ENCODE measurements at places on chromosomes 4 and X.

DNA sequence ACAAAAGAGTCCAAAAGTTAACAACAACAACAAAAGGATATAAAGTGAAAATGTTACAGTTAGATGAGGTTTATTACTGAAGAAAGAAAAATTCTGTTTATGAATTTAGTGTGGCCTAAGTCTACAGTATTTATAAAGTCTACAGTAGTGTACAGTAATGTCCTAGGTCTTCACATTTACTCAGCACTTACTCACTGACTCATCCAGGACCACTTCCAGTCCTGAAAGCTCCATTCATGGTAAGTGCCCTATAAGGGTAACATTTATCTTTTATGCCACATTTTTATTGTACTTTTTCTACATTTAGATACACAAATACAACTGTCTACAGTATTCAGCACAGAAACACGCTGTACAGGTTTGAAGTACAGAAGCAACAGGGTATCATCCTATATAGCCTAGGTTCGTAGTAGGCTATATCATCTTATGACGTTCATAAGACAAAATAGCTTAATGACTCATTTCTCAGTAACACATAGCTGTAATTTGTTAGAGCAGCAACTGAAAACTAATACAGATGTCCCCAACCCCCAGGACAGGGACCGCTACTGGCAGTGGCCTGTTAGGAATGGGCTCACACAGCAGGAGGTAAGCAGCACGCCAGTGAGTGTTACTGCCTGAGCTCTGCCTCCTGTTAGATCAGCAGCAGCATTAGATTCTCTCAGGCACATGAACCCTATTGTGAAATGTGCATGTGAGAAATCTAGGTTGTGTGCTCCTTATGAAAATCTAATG lies 61.3 kb downstream of the CENPC start:
- peaks cover 73% of the 10 kb centered on the region for H3K36me3 ChIP-seq

DNA sequence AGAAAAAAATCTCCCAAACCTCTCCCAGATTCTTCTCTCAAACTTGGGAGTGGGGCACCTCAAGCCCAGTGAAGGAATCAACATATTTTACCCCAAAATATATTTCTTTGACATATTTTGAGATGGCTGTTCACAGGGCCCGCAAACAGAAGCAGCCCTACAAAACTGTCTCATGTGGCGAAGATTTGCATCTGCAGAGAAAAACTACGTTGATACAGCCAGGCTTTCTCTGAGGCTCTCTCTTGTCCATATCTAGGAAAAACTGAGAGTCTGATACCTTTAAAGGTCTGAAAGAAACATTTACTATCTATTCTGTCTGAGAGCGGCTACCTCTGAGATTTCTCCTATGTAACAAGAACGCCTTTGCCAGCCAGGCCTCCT lies 23.3 kb upstream of the TMSB4X start:
- peak overlapping the region; percentile 97 for H3K27ac ChIP-seq
- no peak for ATAC-seq
- H3K36me3 ChIP-seq: no peaks in the 10 kb centered on the region
- H3K4me3 ChIP-seq: peak overlapping the region; percentile 30
- peaks cover 81% of the 10 kb centered on the region for H3K4me1 ChIP-seq
- no peaks in the 10 kb centered on the region for H3K27me3 ChIP-seq

- no peaks in the 10 kb centered on the region for H3K27me3 ChIP-seq
- no peak overlapping the region for H3K4me3 ChIP-seq
- H3K36me3 ChIP-seq: peaks cover 7% of the 10 kb centered on the region
- H3K27ac ChIP-seq: no peak overlapping the region
- no peak for ATAC-seq
- H3K4me1 ChIP-seq: peaks cover 6% of the 10 kb centered on the region
Measured at GRCh38 chr4:53191997-53192396, 173.9 kb downstream of the SCFD2 start.

GRCh38 chrX:48471504-48471903 lies 1.4 kb upstream of the SLC38A5 start:
- H3K36me3 ChIP-seq: peaks cover 7% of the 10 kb centered on the region
- ATAC-seq: no peak
- no peaks in the 10 kb centered on the region for H3K27me3 ChIP-seq

DNA sequence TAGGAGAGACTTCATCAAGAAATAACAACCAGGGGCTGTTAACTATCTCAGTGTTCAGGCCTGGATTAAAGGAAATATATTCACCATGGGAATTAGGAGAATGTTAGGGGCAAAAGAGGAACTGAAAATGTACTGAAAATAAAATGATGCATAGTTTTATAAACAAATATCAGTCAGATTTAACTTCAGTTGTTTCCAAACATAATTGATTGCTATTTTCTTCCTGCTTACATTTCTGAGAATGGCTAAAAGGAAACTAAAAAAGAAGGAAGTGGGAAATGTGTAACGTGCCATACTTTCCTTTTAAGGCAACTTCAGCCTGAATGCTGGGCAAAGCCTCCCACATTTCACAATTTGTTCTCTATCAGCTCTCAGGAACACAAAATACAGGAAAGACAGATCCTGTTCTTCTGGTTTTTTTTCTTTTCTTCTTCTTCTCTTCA lies 178.1 kb downstream of the MAML3 start:
- ATAC-seq: no peak
- no peak overlapping the region for H3K4me3 ChIP-seq
- peaks cover 31% of the 10 kb centered on the region for H3K4me1 ChIP-seq
- H3K27ac ChIP-seq: peak overlapping the region; percentile 1

- H3K27ac ChIP-seq: no peak overlapping the region
- H3K4me3 ChIP-seq: no peak overlapping the region
- no peak for ATAC-seq
- no peaks in the 10 kb centered on the region for H3K36me3 ChIP-seq
- H3K27me3 ChIP-seq: no peaks in the 10 kb centered on the region
Measured at GRCh38 chrX:14266705-14267104, 237.0 kb upstream of the GEMIN8 start.

GRCh38 chr4:5857199-5857598 lies 35.7 kb downstream of the CRMP1 start:
- no peaks in the 10 kb centered on the region for H3K4me1 ChIP-seq
- no peak overlapping the region for H3K4me3 ChIP-seq
- no peaks in the 10 kb centered on the region for H3K27me3 ChIP-seq

DNA sequence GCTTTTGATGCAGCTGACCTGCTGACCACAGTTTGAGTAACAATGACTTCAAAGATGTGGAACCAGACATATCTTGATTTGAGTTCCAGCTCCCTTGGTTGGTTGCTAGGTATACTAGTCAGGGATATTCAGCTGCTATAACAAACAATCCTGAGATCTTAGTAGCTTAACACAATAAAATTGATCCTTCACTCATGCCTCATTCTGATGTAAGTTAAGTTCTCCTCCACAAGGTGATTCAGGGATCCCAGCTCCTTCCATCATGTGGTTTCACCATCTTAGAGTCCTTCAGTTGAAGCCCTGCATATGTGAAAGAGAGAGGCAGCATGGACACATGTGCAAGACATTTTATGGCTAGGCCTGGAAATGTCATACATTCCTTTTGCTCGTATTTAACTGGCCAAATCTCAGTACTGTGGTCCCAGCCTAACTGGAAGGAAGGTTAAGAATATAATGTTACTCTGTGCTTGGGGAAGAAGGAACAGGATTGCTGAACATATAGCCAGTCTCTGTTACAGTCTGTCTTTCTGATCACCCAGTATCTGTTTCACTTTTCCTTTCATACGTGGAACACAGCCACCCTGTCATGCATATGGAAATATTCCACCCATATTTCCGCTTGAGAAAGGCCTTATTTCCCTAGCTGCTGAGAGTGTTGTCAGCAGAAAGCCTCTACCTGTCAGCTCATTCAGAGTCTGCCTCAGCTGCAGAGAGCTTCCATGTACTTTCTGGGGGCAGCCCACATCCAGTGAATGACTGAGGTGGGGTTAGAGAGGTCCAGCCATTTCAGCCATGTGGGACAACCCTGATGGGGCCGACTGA lies 7.1 kb downstream of the SMIM9 start:
- H3K4me1 ChIP-seq: peaks cover 32% of the 10 kb centered on the region
- peak; percentile 84 for ATAC-seq
- H3K4me3 ChIP-seq: peak overlapping the region; percentile 26
- H3K27me3 ChIP-seq: no peaks in the 10 kb centered on the region

GRCh38 chr4:100907465-100908454 lies 389.9 kb upstream of the EMCN start:
- H3K27me3 ChIP-seq: no peaks in the 10 kb centered on the region
- no peaks in the 10 kb centered on the region for H3K36me3 ChIP-seq
- H3K4me3 ChIP-seq: no peak overlapping the region
- no peak for ATAC-seq
- H3K27ac ChIP-seq: no peak overlapping the region

DNA sequence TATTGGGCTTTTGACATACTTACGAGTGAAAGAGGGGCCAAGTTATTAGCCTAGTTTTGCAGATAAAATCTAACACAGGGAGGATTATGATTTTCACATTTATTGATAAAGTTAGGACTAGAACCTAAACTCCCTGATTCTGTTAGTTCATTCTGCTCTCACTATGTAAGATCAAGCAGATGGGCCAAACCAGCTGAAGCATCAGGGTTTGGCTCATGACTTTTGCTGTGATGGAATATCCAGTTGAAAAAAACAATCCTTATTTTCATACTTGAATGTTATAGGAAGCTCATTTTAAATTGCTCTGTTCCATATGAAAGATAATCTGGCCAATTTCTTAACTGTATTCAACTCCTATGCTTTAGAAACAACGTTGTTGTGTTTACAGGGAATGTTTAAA lies 21.2 kb downstream of the SPRY1 start:
- no peaks in the 10 kb centered on the region for H3K27me3 ChIP-seq
- no peak for ATAC-seq
- no peak overlapping the region for H3K4me3 ChIP-seq
- no peak overlapping the region for H3K27ac ChIP-seq

DNA sequence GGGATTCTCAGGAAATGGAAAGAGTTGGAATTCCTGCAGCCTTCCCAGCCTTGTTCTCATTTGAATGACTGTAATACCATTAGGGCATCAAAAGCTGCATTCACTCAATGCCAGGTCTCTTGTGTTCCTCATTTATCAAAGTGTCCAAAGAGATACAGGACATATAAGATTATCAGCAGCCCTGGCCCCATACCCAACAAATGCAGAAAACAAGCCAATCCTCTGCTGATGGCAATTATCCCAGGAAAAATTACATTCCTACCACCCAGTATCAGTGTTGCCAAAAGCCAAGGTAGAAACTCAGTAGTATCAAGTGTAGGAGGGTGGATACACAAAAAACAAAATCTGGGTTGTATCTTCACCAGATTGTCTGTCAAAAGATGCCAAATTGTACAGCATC lies 18.5 kb upstream of the ASB5 start:
- no peak overlapping the region for H3K27ac ChIP-seq
- no peaks in the 10 kb centered on the region for H3K4me1 ChIP-seq
- ATAC-seq: no peak
- no peaks in the 10 kb centered on the region for H3K27me3 ChIP-seq
- no peaks in the 10 kb centered on the region for H3K36me3 ChIP-seq

GRCh38 chr4:168451331-168451730 lies 29.0 kb downstream of the DDX60L start:
- peak; percentile 47 for ATAC-seq
- H3K27ac ChIP-seq: peak overlapping the region; percentile 44
- peaks cover 39% of the 10 kb centered on the region for H3K36me3 ChIP-seq
- peaks cover 11% of the 10 kb centered on the region for H3K4me1 ChIP-seq

DNA sequence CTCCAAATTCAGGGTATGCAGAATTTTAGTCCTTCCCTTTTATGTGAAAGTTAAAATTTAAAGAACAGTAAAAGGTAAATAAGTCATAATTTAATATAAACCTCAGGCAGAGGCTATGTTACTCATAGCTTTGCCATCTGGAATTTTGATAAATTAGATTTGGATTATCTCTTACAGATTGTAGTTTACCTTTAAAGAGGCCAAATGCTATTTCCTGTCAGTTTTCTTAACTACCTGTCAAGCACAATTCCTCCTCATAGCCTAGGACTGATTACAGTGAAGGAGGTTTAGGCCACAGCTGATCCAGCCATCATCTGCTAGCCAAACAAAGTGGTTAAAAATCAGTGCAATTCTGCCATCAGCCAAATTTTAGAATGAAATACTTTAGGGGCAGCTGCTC lies 128.1 kb downstream of the MFAP3L start:
- ATAC-seq: no peak
- H3K27me3 ChIP-seq: peaks cover 1% of the 10 kb centered on the region
- H3K4me1 ChIP-seq: no peaks in the 10 kb centered on the region
- H3K4me3 ChIP-seq: no peak overlapping the region

DNA sequence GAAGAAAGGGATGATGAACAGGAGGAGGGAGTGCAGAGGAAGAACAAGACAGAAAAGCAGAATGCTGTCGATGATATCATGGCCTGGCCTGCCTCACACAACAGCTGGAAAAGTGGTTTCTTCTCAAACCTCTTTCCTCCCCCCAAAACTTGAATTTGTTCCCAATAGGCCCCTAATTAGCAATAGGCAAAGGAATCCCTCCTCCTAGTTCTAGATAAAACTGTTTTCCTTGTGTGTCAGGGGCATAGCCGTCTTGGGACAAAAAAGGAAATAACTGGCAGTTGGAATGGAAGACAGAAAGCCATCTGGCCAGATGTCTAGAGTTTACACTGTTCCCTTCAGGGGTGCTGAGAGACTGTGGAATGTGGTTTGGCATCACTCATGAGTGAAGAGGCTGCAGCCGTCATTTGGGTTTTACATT lies 177.8 kb upstream of the C1QTNF7 start:
- H3K27me3 ChIP-seq: no peaks in the 10 kb centered on the region
- H3K4me3 ChIP-seq: no peak overlapping the region
- peaks cover 7% of the 10 kb centered on the region for H3K4me1 ChIP-seq
- no peak for ATAC-seq

- peaks cover 11% of the 10 kb centered on the region for H3K36me3 ChIP-seq
- peaks cover 5% of the 10 kb centered on the region for H3K27me3 ChIP-seq
- ATAC-seq: no peak
- H3K4me3 ChIP-seq: no peak overlapping the region
- H3K27ac ChIP-seq: no peak overlapping the region
- H3K4me1 ChIP-seq: peaks cover 7% of the 10 kb centered on the region
Measured at GRCh38 chr4:85209161-85209560, 242.7 kb upstream of the WDFY3 start.

Measured in stimulated activated memory B cell treated with anti-CD40 and anti-IgM and Interleukin-4, amounts not matched to agents 10 μg/mL and 1 μg/mL and 100 μg/mL, for 72 hours (primary cell).